ENCODE measurements at places on chromosomes 12 and 14.
A peak's percentile ranks its signal among the peaks of the same experiment; 100 is the strongest.

GRCh38 chr12:40439771-40440492 is 215.1 kb downstream of the LRRK2 start:
- DNase-seq: no peak

DNA sequence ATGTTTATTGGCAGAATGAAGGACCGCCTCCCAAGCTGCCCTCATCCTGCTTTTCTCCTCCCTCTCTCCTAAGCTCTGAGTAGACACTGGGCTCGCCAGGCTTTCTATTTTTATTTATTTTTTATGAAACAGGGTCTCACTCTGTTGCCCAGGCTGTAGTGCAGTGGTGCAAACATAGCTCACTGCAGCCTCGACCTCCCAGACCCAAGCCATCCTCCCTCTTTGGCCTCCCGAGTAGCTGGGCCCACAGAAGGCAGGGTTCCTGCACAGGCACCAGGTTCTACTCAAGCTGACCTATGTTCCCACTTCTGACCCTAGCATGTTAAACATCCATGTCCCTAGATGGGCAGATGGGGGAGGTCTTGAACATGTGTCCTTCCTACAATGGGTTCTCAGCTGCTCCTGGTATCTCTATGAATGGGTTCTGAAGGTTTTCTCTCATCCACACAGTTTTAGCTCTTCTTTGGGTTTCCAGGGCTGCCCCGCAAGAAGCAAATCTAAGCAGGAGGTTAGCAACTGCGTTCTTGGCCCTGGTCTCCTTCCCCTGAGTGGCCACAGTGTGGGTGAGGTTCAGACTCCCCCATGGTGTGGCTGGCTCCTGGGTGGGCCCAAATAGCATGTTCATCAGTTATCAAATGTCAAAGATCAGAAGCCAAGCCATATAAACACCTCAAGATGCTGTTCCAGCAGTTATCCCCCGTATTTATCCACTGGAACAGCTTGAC is 167.3 kb downstream of the ZFP36L1 start:
- DNase-seq: no peak

GRCh38 chr12:2523844-2524243 is 270.9 kb upstream of the FKBP4 start:
- no peak for DNase-seq

- DNase-seq: no peak
Measured at GRCh38 chr14:91180611-91181010, 63.9 kb downstream of the GPR68 start.

DNA sequence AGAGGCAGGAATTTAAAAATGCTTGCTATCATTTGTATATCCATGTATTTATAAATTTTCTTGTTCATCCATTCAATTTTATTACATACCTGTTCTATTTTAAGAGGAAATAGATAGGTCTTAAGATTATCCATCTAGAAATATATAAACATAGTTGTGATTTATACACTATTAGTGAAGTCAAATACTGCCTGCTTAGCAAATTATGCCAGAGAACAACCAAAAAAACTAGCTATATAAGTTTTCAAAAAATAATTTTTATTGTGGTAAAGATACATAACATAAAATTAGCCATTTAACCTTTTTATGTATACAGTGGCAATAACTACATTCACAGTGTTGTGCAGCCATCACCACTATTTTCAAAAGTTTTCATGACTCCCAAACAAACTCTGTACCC is 237.3 kb downstream of the NPAS3 start:
- DNase-seq: no peak

DNA sequence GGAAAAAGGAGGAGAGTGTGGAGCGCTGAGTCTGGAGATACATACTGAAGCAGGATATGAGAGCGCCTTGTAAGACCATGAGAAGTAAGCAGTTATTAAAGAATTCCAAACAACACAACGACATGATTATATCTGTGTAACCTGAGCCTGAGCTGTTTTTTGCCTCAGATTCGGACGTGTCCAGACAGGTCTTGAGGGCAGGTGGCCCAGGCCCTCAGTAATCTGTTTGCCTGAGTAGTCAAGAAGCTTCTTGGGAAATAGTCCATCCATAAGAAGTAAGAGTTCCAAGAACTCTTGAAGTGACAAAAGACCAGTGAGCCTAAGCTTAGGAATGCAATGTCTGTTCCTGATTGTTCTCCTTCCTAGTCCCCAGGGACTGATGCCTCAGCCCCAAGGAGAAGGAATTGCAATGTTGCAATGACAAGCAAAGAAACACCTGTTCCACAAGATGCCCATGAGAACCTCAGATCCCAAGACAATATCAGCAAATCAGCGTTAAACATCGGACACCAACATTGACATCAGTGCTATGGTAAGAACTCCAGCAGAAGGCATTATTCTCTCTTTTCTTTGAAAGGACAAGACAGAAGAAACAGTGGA is 34.7 kb upstream of the ADAMTS20 start:
- DNase-seq: no peak

GRCh38 chr14:20803223-20803622 is 579 bp upstream of the RNASE1 start:
- no peak for DNase-seq

DNA sequence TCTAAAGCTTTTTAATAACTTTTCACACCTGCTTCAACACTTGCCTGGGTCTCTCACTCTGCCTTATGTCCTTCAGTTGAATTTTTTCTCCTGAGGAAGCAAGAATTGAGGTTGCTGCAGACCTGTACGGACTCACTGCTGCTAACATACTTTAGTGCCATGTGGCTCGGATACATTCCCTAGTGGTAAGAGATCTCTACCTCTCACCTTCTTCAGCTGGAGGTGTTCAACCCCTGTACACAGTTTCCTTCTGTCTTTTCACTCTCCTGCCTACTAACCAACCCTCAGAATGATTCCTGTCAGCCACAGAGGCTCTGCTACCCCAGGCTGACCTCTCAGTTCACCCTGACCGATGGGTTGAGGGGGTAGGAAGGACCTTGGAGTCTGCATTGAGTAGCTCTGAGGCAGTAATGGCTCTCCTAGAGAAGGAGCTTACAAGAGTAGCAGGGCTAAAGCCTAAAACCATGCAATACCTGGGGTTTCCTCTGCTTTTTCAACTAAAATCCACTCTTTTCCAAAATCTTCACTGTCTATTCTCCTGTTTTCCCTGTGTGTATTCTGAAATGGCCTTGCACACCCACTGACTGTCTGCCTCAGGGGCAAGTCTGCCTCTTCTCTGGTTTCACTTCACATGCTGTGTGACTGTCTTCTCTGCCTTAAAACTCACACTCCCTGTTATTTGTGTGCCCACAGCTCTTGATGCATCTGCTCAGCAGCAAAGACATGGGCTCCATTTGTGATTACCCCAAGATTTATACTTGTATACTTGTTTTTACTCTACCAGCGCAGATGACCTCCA is 14.0 kb upstream of the DHRS2 start:
- no peak for DNase-seq

DNA sequence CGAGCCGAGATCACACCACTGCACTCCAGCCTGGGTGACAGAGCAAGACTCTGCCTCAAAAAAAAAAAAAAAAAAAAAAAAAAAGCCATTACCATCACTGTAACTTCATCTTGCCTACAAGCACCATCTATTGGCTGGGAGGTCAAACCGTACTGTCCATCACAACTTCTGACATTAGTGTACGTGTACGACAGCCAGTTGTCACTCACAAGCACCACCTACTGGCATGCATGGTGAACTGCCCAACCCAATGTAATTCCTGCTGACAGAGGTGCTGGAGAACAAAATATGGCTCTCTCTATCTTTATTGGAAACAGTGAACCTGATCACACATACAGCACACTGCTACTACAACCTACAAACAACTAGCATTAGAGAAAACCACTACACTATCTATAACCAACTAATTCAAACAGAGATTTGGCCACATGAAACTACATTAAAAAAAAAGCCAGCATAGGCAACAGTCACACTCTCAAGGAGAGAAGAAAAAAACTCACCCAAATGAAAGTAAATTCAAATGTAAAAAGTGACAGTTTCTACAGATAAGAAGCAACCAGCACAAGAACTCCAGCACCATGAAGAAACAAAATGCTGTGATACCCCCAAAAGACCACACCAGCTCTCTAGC is 82.3 kb downstream of the PUS7L start:
- DNase-seq: no peak

DNA sequence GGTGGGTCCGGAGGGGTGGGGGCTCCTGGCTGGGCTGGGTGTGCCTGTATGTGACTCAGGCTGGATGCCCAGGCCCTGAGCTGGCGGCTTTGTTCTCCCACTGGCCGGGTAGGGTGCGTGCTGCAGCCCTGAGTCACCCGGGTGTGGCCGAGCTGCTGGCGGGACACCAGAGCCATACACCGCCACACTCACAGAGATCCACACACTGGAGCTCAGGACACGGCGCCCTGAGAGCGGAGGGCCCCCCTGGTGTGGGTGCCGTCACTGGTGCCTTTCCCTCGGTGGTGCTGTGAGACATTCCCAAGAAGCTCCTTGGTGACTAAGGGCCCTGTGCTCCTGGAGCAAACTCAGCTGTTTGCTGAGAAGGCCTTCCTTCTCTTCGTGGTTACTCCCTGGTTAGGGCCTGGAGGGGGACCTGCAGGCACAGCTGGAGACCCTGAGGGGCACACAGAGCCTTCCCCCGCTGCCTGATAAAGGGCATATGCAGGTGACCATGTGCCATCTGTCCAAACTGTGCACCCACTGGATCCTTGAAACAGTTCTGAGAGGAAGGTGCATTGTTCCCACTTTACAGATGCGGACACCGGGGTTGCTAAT is 44.3 kb downstream of the KRT80 start:
- DNase-seq: no peak

DNA sequence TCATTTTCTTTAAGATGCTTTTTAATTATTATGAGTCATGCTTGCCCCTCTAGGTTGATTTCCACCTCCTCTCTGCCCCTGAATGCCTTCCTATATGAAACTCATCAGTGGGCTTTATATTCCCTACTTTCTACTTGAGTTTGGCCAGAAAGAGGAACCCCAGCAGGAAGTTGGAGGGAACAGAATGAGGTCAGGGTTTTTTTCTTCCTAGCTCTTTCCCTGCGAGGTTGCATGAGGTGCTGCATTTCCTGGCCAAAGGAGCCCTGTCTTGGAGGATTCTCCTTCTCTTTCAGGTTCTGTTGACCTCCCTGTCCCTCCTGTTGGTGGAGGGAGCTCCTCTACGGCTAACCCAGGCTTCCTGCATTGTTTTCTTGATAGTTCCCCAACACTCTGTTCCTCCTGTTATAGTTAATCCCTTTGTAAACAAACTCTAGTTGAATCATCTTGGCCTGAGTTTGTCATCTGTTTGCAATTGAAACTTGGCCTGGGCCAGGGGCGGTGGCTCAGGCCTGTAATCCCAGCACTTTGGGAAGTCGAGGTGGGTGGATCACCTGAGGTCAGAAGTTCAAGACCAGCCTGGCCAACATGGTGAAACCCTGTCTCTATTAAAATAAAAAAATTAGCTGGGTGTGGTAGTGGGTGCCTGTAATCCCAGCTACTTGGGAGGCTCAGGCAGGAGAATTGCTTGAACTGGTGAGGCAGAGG is 15.3 kb upstream of the SPIC start:
- no peak for DNase-seq

GRCh38 chr14:36835128-36835527 is 173.5 kb downstream of the PAX9 start:
- peak; percentile 91 for DNase-seq

- peak; percentile 67 for DNase-seq
Measured at GRCh38 chr14:34331728-34332623, 130.1 kb downstream of the SPTSSA start.

- no peak for DNase-seq
Measured at GRCh38 chr14:61574514-61574807, 120.9 kb upstream of the HIF1A start.

DNA sequence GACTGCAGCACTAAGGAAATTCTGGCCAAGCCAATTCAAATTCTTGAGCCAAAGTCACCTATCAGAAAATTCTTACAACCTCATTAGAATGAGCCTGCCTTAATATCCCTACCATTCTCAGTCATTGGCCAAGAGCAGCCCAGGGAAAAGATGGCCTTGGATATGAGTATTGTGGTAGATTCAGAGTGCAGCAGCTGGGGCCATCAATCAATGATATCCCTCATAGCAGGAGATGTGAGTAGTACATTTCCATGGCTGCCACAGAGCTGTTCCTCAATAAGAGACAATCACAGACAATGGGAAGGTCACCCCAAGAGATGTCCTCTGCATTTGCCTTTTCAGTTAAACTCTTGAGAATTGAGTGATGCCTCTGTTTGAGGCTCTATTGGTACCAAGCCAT is 161.6 kb downstream of the DYRK2 start:
- no peak for DNase-seq

GRCh38 chr12:54579258-54579657 is 9.2 kb downstream of the PPP1R1A start:
- DNase-seq: no peak

GRCh38 chr12:59587710-59588109 is 8.1 kb upstream of the SLC16A7 start:
- DNase-seq: no peak

GRCh38 chr12:120258323-120258896 is 7.1 kb downstream of the PXN start:
- no peak for DNase-seq

DNA sequence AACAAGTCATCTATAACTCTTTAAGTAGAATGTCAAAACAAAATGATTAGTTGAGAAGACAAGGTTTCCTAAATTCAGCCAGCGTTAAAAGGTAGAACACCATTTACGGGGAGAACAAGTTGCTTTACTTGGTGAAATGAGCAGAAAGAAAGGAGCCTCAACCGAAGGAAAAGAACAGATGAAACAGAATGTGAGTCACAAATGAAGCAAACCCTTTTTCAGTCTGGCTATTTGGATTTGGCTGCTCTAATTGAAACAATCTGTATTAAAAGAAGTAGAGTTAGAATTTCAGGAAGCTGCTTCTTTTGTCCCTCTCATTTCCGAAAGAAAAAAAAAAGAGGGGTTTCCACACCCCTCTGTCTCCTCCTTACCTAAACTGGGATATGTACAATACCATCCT is 34.6 kb downstream of the CEP128 start:
- DNase-seq: no peak

- peak; percentile 45 for DNase-seq
Measured at GRCh38 chr12:52912711-52913430, 8.0 kb upstream of the KRT8 start.
